ENCODE measurements at places on chromosomes 7 and 10. TPM values are rescaled to one million over a fixed set of nuclear protein-coding genes. Genes with fewer than 3 reads are reported as not detected.
A peak's percentile ranks its signal among the peaks of the same experiment; 100 is the strongest.

Gene MEST
- total RNA-seq: 1.9 TPM

Gene HOXA1
- total RNA-seq: not detected

Gene EBLN1
- not detected for total RNA-seq

Gene DDC
- not detected for total RNA-seq

Gene CALML5
- not detected for total RNA-seq

DNA sequence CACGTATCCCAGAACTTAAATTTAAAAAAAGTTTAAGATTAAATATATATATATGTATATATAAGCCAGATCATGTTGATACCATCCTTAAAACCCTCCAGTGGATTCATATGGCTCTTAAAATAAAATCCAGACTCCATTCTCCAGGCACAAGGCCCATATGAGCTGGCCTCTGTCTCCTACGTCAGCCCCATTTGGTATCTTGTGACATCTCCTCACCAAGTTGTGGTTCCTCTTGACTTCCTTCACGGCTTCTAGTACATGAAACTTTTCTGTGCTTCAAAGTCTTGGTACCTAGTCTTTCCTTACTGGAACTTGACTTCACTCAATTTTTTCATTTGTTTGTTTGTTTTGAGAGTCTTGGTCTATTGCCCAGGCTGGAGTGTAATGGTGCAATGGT lies 61.3 kb downstream of the PRLHR start:
- DNase-seq: no peak

DNA sequence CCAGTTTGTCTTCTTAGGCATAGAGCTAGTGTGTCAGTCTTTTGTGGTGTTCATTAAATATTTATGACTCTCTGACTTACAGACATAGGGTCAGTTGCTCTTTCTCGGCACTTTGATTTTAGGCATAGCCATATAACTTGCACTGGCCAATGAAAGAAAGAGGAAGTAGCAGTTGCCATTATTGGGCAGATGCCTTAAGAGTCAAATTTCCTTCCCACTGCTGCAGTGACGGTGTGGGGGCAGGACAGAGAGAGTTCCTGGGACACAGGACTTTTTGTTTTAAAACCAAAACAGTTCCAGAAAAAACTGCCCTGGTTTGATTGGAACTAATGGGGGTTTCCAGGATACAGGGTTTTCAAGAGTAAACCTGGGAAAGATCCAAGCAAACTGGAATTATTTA lies 60.2 kb upstream of the PHF14 start:
- DNase-seq: no peak

- no peak for DNase-seq
Measured at GRCh38 chr7:64889686-64890162, 13.3 kb upstream of the ZNF273 start.

- DNase-seq: peak; percentile 26
Measured at GRCh38 chr10:124918191-124918830, 23.6 kb upstream of the ZRANB1 start.

GRCh38 chr10:14665304-14665703 lies 109.4 kb downstream of the FAM107B start:
- no peak for DNase-seq

- DNase-seq: no peak
Measured at GRCh38 chr7:65216469-65216868, 157.2 kb upstream of the ZNF92 start.

DNA sequence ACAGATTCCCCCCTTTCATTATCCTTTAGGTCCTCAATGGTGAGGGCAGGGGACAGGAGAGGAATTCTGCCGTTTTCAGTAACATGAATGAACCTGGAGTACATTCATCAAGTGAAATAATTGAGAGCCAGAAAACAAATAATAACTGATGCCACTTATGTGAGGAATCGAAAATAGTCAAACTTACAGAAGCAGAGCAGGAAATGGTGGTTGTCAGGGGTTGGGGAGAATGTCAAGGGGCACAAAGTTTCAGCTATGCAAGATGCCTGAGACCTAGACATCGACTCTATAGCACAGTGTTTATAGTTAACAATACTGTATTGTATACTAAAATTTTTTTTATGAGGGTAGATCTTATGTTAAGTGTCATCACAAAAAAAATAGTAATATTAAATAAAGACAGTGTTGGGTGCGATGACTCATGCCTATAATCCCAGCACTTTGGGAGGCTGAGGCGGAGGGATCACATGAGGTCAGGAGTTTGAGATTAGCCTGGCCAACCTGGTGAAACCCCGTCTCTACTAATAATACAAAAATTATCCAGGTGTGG lies 1219.8 kb downstream of the GATA3 start:
- no peak for DNase-seq

DNA sequence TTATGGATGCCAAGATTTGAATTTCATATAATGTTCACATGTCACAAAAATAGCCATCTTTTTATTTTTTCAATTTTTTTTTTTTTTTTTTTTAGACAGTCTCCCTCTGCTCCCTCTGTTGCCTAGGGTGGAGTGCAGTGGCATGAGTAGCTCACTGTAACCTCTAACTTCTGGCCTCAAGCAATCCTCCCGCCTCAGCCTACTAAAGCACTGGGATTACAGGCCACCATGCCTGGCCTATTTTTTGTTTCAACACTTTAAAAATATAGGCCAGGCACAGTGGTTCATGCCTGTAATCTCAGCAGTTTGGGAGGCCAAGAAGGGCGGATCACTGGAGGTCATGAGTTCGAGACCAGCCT lies 246.3 kb downstream of the SKIDA1 start:
- no peak for DNase-seq

- DNase-seq: no peak
Measured at GRCh38 chr10:3622427-3622826, 162.6 kb downstream of the KLF6 start.

DNA sequence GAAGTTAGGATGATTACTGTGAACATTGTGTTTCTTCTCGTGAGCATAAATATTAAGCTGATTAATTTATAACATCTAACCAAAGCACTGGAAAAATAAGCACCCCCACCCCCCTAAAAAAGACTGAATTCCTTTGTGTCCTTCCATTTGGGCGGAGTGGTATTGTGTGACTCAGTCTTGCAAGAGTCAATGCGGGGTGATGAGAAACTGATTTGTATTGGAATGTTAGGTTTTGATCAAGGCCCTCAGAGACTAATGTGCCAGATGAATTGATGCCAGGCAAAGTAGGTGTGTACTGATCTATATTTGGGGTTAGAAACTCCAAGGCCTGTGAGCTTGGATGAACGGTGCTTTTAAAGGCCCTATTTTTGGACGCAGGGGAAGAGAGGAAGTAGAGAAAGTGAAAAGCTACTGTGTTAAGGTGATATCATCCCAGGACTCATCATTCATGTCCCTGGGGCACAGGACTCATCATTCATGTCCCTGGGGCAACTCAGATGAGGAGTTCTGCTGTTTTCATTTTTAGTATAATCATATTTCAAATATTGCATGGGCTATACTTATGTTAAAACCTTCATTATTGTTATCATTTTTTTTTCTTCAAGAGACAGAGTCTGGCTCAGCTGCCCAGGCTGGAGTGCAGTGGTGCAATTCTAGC lies 61.3 kb upstream of the PTN start:
- DNase-seq: no peak

DNA sequence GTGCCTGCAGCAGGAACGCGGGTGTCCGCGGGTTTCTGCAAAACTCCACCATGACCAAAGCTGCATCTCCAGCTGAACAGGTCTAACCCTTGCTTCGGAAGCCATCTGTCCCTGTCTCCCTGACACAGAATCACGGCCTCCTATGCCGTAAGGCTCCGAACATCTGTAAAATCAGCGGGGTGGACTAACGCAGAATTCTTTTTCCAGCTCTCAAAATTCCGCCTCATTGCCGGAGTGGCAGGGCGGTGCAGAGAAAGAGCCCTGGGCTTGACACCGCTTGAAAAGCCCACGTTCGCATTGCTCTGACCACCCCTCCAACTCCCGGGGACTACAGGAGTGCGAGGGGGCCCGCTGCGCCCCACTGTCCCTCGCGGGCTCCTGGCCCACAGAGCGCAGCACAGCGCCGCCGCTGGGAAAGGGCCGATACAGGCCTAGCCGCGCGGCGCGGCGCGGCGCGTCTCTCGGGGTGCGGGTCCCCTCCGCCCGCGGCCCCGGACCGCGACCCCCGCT lies 409 bp downstream of the DNMBP start:
- DNase-seq: peak; percentile 41

DNA sequence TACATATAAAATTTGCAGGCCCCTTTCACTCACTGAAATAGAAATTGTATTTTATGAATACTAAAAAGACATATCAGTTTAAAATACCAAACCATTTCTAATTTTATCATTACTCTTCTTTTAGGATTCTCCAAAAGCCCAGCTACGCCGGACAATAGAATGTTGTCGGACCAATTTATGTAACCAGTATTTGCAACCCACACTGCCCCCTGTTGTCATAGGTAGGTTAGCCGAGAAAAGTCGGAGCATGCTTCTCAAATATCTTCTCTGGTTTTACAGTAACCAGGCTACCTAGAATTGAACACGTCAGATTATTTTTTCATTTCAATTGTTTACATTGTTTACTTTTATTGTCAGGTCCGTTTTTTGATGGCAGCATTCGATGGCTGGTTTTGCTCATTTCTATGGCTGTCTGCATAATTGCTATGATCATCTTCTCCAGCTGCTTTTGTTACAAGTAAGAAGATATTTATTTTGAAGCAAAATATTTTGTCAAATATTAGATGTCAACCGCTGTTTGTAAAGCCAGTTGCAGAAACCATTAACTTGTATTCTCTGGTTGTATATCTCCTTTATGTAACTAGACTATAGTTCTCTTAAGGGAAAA lies 57.6 kb downstream of the MMRN2 start:
- peak; percentile 50 for DNase-seq

- no peak for DNase-seq
Measured at GRCh38 chr10:3779158-3779741, 5.8 kb downstream of the KLF6 start.

GRCh38 chr10:2978574-2979273 lies 88.6 kb upstream of the PFKP start:
- DNase-seq: no peak

All from gastrocnemius medialis (tissue), 4 donors.